ENCODE measurements at places on chromosomes 2 and 18.
A peak's percentile ranks its signal among the peaks of the same experiment; 100 is the strongest.

DNA sequence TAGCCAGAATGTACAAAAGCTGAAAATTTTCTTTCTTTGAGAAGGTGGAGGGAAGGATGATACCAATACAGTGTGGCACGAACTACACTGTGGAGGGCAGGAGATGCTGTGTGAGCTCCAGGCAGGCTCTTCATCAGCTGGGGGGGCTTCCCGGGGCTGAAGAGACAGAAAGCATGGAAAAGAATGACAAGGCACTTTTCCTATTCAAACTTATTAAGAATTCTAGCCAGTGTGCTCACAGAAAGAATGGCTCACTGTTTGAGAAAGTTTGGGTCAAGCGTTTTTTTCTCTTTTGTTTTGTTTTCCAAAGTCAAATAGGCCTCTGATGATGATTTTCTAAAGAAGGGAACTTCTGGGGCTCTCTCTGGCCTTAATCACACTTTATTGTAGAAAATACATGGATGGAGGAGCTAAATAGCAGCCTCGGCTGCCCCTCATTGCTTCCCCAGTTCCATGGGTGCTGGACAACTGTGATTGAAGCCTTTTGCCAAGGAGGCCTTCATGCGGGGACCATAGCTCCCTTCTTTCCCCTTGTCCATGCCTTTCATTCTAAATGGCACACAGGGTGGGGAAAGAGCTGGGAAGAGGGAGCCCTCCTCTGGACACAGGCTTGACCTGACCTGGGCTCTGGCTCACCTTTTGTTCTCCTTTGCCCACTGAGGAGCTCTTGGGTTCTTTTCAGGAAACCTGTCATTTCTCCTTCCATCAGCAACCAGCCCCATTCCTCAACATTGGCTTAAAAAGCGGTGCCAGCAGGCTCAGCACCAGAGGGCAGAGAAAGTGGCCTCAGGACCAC, 130.6 kb downstream of the TDRD15 start:
- DNase-seq = no peak

GRCh38 chr2:125312342-125312741, 1287.3 kb downstream of the CNTNAP5 start:
- no peak for DNase-seq

DNA sequence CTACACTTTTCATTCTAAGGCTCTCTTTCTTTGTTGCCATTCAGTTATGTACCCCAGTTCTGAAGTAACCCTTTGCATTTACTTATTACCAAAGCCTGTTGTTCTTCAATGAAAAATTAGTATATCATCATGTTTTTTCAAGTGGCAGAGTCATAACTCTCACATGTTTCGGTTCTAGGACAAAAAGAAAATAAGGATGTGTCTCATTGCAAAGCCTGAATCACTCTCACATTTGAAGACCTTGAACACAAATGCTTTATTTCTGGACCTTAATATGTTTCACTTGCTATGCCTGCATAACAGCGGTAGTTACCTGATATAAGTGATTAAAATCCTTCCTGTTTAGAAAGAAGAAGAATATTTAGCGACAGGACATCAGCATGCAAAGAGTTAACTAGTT, 49.1 kb downstream of the ZEB2 start:
- no peak for DNase-seq

- DNase-seq = no peak
Measured at GRCh38 chr18:79410171-79410641, 14.5 kb downstream of the NFATC1 start.

- no peak for DNase-seq
Measured at GRCh38 chr2:159130302-159130701, 156.2 kb downstream of the WDSUB1 start.

DNA sequence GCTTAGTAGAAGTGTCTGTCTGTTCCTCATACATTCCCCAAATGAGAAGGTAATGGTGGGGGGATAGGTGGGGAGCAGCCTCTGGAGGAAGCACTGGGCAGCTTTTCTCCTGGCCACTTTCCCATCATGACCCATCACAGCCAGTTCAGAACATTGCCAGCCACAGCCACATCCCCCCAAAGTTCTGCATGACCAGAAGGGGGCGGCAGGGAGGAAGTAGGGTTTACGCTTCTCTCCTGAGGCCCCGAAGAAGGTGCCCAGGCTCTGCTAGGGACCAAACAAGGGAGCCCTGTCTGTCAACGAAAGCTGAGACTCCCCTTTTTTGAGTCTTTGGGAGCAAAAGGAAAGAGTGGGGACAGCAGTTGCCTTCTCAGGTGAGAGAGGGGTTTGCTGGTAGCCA, 7.7 kb downstream of the IGFBP5 start:
- DNase-seq = no peak

- no peak for DNase-seq
Measured at GRCh38 chr2:129374452-129374851, 605.0 kb upstream of the RAB6C start.

DNA sequence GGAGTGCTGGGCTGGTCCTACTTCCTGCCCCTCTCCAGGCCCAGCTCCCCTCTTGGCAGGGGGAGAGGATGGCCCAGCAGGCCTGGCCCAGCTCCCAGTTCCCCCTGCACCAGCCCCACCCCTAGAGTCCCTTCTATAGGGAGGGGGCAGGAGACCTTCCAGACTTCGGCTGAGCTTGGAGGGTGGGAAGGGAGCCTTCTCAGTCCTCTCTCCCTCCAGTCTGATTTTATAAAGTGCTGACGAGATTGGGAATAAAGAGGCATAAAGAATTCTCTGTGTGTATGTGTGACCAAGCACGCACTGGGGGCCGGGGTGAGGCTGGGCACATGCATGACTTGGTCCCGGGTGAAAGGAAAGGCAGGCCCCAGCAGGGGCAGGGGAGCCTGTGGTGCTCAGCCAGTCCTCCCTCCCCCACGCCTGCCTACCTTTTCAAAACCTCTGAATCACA, 5.1 kb downstream of the CHPF start:
- no peak for DNase-seq

GRCh38 chr2:189783451-189783926, 650 bp downstream of the ORMDL1 start:
- peak; percentile 36 for DNase-seq

DNA sequence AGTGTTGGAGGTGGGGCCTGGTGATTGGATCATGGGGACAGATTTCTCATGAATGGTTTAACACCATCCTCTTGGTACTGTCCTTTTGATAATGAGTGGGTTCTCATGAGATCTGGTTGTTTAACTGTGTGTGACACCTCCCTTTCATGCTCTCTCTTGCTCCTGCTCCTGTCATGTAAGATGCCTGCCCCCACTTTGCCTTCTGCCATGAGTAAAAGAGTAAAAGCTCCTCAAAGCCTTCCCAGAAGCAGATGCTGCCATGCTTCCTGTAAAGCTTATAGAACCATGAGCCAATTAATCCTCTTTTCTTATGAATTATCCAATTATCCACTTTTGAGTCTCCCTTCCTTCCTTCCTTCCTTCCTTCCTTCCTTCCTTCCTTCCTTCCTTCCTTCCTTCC, 317.7 kb downstream of the RDH14 start:
- peak; percentile 96 for DNase-seq

DNA sequence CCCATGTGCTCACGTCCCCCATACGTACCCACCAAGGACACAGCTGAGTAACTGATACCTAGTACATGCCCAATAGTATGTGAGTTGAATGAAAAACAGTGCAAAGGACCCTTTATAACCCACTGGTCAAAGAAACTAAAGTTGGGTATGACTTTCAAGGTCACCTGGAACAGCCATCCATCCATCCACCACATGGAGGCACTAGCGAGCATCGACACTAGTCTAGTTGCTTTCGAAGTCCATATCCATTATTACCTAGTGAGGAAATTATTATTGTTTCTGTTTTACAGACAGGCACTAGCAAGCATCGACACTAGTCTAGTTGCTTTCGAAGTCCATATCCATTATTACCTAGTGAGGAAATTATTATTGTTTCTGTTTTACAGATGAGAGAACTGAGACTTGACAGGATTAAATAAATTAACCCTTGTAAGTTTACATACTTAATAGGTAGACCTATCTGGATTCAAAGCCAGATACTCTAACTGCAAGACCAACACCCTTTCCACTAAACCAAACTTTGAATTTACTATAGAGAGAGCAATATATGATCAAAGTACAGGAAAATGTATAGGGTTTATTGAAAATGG, 233.7 kb downstream of the METTL4 start:
- DNase-seq = no peak

- no peak for DNase-seq
Measured at GRCh38 chr2:237344942-237345341, 69.0 kb downstream of the COL6A3 start.
